ENCODE measurements at places on chromosomes 13 and 19.

GRCh38 chr13:40109351-40109844 is 453.9 kb downstream of the COG6 start:
- peak; percentile 89 for DNase-seq

DNA sequence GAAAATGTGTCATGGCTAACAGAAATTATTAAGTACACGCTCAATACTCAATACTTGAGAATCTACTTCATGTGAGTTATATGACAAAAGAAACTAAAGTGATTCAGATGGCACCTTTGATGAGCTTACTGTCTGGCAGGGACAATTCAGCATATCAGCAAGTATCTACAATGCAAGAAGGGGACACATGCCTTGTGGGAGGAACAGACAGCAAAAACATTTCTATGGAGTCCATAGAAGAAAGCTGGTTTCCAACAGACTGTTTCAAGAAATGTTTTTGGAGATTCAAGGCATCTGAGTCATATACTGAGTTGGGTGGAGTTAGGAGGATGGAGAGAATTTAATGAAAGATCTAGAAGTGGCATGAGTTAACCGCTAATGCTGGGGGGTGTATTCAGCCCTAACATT is 54.7 kb downstream of the MBNL2 start:
- peak; percentile 76 for DNase-seq

DNA sequence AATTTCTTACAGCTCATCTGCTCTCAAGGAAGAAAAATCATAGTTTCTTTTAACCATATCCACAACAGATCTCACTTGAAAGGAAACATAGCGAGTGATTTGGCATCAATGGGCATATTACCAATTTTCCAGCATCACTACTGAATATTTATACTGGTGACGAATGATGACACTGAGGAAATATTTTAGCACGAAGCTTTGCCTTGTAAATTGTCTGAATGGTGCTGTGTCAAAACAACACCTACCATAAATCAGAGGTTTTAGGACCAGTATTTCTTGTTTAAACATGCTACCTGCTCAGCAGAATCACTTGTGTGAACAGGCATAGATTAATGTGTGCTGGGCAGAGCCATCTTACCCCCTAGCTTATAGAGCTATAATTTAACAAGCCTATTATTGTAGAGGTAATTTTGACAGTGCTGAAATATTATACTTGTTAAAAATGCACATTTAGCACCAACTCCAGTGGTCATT is 146.8 kb downstream of the ABCC4 start:
- peak; percentile 6 for DNase-seq

GRCh38 chr13:23288995-23289394 is 108.2 kb downstream of the SGCG start:
- no peak for DNase-seq

DNA sequence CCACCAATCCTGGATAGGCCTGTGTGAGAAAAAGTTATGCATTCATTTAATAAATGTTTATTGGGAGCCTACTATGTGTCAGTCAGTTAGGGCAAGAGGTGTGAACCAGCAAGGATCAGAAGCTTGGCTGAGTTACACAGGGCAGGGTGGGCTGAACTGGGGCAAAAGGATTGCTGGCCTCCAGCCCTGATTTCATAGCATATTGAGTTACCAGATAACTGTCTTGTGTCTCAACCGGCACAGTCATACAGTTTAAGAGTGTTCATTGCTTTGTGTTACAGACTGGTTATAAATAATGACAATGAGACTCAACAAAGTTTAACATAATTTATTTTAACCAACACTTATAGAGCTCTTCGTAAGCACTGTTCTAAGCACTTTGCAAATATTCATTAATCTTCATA is 253.8 kb downstream of the DLEU7 start:
- DNase-seq = peak; percentile 94

DNA sequence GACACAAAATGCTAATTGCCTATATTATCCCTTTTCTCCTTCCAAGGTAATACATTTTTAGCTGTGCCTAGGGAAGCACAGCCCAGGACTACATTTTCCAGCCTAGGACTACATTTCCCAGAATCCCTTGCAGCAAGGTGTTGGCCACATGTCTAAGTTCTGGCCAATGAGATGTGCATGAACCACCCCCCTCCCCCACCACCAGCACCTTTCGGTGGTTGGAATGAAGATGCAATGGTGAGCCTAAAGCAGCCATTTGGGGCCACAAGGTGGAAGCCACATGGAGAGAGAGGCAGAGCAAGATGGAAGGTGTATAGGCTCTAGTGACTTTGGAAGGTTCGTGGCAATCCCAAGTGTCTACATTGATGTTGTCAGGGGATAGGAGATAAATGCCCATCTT is 16.2 kb downstream of the UNC13A start:
- peak; percentile 21 for DNase-seq

DNA sequence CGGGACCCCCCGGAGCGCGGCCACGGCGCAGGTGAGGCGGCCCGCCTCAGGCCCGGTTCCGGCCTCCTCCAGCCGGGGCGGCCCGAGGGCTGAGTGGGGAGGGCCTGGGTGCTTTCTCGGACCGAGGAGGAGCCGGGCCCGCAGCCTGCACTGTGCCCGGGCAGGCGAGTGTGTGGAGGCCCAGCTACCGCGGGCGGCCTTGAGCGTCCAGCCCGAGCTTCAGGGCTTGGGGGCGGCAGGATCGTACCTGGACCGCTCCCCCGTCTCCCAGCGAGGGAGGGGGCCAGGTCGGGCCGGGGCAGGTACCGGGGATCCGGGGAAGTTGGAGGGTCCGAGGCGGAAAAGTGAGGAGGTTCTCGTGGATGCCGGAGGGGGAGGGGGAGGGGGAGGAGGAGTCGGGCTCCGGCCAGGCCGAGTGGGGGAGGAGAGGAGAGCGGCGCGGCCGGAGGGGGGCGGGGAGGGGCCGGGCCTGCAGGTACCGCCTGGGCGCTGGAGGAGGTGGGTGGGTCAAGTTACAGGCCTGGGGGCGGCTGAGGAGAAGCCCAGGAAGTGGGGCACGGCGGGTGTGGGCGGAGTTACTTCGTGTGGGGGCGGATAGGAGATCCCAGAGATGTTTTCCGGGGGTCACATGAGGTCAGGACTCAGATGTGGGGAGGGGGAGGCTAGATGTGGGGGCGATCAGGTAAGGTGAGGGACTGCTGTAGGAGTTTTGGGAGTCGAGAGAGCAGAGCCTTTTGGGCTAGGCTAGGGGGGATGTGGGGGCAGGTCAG is 545 bp downstream of the NACC1 start:
- peak; percentile 48 for DNase-seq

- DNase-seq = peak; percentile 1
These were observed 1209.7 kb upstream of the PCDH9 start for GRCh38 chr13:68439817-68440216.

DNA sequence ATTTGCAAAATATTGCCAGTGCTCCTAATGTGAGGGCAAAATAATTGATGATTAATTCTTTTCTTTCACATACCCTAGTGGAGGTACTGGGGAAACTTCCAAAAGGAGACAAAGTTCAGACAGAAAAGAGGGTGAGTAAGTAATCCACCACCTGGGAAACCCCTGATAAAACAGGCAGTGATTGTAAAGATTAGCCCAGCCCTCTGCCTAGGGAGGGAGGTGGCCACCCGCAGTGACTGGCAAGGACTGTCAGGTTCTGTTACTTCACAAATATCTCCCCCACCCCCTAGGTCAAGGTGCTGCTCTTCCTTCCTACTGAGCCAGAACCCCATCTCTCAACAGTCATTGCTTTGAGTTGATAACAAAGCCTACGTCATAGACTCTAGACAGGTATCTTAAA is 239.7 kb downstream of the DNAJC15 start:
- DNase-seq = no peak

GRCh38 chr19:38513762-38514167 is 80.3 kb downstream of the RYR1 start:
- no peak for DNase-seq

DNA sequence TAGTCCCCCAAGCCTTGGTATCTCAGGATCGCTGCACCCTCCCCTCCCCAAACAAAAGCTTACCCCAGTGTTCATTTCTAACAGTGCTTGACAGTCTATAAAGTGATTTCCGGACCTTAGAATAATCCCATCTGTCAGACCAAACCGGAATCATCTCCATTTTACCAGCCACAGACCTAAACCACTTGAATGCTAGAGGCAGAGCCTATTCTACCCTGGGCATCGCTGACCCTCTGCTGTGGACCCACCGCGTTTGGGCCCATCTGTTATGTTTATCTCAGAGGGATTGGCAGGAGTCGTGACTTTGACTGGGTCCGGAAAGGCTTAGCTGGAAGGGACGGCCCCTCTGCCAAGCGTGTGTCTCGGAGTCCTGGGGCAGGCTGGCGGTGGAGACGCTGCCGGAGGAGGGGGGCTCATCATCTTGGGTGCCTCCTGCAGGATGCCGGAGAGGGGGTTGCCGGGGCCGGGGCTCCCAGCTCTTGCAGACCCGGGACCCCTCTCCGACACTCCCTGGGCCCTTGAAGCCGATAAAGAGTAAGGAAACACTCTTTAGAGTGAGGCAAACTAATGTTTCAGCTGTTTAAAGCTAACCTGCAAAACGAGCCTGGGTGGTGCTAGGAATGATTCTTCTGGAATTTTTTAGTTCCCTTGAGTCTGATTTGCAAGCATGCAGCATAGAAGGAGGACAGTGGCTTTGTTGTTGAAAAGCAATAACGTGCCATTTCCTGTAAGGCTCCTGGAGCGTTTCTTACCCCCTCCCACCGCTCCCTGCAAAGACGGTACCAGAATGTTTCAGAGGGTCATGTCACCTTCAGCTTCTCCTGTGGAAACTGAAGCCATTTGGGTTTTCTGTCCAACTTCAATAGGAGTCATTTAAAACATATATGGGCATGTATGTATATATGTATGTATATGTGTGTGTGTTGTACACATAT is 1.3 kb downstream of the SLC25A42 start:
- no peak for DNase-seq

DNA sequence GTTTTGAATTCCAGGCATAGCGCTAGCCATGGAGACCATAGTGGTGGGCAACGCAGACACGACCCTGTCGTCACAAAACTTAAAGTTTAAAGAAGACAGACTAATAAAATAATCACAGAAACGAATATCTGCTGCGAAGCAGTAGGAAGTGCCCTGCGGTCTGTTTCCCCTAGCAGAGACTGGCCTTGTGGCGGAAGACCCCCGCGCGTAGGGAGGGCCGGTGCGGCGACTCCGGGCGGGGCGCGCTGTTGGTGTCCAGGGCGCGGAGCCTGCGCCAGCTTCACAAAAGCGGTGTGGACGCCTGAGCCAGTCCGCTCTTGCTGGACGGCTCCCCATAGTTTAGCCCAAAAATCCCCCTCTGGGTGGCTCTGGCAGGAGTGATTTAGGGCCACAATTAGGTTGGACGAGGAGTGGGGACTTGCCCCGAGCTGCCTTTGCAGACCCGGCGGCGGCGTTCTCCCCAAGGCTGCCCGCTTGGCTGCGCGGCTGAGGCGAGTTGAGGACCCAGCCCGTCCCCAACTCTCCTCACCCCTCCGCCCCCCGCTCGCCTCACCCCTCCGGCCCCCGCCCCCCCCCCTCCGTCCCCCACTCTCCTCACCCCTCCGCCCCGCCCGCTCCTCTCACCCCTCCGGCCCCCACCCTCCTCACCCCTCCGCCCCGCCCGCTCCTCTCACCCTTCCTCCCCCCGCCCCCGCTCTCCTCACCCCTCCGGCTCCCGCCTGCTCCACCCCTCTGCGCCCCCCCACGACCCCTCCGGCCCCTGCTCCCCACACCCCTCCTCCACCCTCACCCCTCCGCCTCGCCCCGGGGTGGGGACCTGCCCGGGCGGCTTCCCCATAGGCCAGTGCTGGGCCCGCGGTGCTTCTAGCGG is 14.2 kb upstream of the LATS2 start:
- DNase-seq = peak; percentile 20

DNA sequence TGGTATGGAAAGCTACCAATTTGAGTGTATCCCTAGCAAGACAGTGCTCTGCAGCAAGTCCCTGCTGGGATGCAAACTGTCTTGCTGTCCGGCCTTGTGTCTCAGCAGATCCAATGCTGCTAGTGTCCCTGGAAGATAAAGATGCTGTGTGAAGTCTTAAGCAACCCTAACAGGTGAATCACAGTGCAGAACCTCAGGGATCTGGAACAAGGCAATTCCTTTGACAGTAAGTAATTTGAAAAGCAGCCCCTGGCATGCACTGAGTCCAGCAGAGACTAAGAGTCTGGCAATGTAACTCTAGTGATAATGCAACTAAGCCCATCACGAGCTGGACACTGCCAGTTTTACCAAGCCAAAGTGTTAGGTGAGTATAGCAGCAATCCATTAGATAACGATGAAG is 1.7 kb upstream of the UCHL3 start:
- no peak for DNase-seq

GRCh38 chr13:66021846-66022245 is 1208.3 kb downstream of the PCDH9 start:
- no peak for DNase-seq

DNA sequence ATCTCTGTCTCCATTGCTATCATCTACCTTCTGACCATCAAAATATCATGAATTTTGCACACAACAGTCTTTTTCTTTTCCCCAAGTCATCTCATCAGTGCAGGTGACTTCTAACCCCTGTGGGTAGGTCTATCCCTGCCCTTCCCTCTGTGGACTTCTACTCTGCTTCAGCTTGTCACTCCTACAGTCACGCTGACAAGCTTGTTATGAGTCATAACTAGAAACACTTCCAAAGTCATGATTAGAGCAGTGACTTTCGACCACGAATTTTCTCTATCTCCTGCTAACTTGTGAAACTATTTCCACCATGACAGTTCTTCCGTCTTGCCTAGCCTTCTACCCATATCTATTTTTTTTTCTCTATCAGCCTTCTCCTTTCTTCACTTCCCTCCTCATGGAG is 343.7 kb upstream of the ARGLU1 start:
- peak; percentile 26 for DNase-seq

DNA sequence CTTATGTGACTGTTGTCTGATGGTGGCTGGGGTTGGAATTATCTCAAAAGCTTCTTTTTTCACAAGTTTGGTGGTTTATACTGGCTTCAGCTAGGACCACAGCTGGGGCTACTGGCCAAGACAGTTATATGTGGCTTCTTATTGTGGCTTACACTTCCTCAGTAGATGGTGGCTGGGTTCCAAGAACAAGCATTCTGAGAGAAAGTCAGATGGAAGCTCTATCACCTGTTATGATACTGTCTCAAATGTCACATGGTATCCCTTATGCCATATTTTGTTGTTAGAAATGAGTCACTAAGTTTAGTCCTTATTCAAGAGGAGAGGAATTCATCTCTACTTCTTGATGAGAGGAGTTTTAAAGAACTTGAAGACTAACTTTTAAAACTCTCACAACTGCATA is 41.6 kb downstream of the NDFIP2 start:
- DNase-seq = peak; percentile 26

DNA sequence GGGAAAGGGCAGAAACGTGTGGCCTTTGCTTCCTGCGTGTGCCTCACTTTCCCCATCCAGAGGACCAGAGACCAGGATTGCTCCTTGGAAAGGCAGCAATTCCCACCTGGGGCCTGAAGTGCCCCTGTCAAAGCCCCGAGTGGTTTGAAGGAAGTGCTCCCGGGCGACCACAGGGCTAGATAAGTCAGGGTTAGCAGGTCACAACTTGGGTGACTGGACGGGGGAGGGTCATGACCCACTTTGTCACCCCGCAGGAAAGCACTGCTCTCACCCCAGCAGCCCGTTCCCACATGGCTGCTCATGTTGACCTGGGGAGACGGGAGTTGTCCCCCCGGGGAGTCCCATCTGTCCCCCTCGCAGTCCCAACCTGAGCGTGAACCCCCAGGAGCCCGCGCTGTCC is 459 bp downstream of the PRAM1 start:
- no peak for DNase-seq

DNA sequence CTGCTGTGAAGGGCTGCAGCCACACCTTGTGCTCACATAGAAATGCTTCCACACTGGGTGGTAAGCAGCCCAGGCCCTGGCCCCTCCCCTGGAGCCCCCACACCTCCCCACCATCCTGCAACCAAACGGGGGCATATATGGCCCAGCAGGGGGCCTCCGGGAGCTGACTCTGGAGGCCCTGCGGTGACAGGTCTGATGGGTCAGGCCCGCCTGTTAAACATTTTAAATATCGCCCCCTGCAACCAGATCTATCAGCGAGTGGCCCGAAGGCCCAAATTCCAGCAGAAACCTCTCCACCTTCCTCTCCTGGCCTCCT is 48.0 kb upstream of the KATNAL1 start:
- DNase-seq = no peak

Data from fibroblast of skin of back (primary cell).